Activated T-cell treated with anti-CD3 and anti-CD28 coated beads, Interleukin-2, amount 50 U/mL, for 72 hours (primary cell): ENCODE measurements at places on chromosomes 2 and 18. TPM values are rescaled to one million over a fixed set of nuclear protein-coding genes. Genes with fewer than 3 reads are reported as not detected.

DNA sequence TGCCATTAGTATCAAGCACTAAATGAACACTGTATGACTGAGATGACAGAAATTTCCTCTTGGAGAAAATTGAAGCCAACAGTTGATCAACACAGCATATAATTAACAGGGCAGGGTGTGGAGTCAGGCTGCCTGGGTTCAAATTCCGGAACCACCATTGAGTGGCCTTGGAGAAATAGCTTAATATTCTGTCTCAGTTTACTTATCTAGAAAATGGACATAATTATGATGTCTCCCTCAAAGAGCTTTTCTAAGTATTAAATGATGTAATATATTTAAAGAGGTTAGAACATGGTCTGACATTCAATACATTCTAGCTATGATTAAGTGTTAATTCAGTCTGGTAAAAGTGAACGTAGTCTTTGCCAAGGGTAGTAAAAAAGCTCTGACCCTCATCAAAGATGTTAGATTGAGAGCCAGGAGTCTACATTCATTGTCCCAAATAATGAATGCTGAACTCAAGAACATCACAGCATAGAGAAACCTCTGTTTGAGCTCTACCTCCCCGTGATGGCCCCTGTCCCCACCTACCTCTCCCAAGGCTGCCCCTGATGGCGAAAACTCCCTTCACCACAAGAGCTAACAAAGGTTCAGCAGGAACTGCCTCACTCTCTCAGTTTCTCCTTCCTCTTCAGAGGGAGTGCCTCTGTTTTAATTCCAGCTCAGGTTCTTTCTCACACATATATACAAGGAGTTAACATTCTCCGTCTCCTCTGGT, 2.7 kb upstream of the VWA3B start:
- DNase-seq = no peak

- DNase-seq = no peak
Observed at GRCh38 chr2:10360460-10360849, 57.8 kb downstream of the HPCAL1 start.

- DNase-seq = no peak
Observed at GRCh38 chr18:27313678-27314077, 128.6 kb upstream of the CHST9 start.

DNA sequence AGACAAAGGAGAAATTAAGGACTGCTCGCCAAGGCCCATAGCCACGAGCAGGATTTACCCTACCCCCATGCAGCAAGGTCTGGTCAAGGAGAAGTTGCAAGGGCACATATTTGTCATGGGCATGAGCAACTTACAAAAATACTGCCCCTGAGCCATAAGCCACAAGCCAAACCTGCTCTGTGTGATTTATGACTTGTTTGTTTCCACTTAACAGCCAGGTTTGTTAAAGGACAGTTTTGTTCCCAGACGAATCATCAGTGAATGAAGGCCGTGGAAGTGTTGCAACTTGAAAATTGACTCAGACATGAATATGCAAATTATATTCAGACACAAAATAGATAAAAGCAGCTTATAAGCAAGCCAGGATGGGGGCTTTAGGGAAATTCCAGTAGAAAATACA, 31.3 kb upstream of the EVA1A start:
- no peak for DNase-seq

DNA sequence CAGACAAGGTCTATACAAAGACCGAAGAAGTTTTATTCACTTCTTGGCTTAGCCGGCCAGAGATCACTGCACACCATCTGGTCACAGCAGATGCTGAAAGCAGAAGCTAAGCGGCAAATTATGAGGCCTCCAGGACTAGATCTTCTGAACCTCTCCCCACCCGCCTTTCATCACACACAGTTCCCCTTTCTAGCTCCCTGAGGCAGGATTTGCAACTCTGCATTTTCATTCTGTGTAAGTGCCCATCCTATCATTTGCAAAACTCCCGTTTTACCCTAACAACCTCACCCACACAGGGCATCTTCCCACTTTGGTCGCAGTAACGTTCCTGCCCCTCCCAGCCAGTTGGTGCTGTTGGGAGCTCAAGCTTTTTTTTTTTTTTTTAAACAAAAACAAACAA, 3.1 kb upstream of the MOB1A start:
- no peak for DNase-seq

GRCh38 chr2:86598966-86599365, 24.7 kb downstream of the RNF103 start:
- DNase-seq = no peak

GRCh38 chr2:235665661-235666212, 171.9 kb downstream of the AGAP1 start:
- DNase-seq = no peak

GRCh38 chr18:58967751-58968254, 103.1 kb downstream of the ZNF532 start:
- no peak for DNase-seq

DNA sequence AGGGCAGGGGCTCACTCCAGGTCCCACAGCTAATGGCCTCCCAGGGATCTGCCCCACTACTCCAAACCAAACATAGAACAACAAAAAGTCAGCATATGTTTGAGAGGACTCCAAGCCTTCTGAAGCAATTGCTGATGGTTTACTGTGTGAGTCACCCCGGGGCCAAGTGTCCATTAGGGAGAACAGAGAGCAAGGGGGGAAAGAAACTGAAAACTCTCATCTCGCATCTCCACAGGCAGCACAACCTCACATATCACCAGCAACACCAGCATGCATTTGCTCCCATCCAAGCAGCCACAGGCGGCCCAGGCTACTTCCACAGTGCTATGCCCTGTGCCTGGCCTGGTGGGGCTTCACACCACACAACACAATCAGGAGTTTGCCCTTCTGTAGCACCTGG, 39.1 kb downstream of the CYRIA start:
- no peak for DNase-seq

The TMEM18 gene
- total RNA-seq = 32.5 TPM

The ZNF396 gene
- 3.8 TPM for total RNA-seq

The CIB4 gene
- total RNA-seq = not detected

The FOSL2 gene
- 176 TPM for total RNA-seq

The GALR1 gene
- not detected for total RNA-seq

The AKAIN1 gene
- total RNA-seq = not detected
